Natural killer cell (primary cell): ENCODE measurements at places on chromosomes 2 and 18.

- no peak for DNase-seq
Measured at GRCh38 chr18:54151376-54151775, 73.1 kb downstream of the MBD2 start.

DNA sequence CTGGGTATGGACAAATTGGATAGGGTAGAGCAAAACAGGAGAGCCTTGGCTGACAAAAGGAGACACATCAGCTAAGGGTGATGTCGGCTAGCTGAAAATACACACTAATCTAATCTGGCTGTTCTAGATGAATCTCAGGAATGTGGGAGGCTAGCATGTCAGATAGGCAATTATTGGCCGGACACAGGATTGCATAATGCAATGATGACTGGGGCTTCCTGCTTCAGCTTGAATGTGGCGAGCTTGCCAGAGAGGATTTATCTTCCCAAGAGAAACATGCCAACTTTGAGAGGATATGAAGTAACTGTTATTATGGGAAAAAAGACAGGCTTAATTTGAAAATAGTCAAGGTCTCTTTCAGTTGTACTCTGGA, 102.4 kb downstream of the TRIB2 start:
- no peak for DNase-seq

DNA sequence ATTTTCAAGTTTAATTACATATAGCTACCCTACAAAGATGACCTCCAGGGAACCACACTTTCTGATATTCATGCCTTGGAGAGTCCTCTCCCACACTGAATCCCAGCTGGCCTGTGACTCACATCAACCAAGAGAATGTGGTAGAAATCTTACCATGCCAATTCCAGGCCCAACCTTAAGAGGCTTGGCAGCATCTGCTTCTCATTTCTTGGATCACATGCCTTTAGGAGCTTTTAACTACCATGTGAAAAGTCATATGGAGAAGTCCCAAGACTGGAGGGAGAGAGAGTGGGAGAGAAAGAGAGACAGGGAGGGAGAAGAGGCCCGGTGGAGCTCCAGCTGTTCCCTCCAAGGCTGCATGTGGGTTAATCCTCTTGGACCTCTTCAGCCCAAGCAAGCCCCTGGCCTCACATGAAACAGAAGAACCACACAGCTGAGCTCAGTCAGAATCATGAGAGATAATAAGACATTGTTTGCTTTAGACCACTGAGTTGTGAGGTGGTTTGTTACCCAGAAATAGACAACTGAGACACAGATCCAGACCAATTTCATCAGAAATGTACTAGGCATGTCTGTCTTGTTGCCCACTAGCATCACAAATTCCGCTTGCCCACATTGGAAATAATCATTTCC, 190.7 kb downstream of the MTCL1 start:
- DNase-seq: no peak

GRCh38 chr2:86272111-86272510, 65.3 kb downstream of the REEP1 start:
- no peak for DNase-seq

- no peak for DNase-seq
Measured at GRCh38 chr2:15408759-15409158, 152.4 kb downstream of the NBAS start.
